ENCODE measurements at places on chromosomes 5 and 9. TPM values are rescaled to one million over a fixed set of nuclear protein-coding genes. Genes with fewer than 3 reads are reported as not detected.

- peak; percentile 75 for DNase-seq
These were observed 9.1 kb downstream of the PRDM6 start for GRCh38 chr5:123097871-123098735.

- no peak for DNase-seq
These were observed 641 bp downstream of the ATP6V1G1 start for GRCh38 chr9:114588210-114588609.

- no peak for DNase-seq
These were observed 246.4 kb downstream of the ACTL7B start for GRCh38 chr9:108609227-108609896.

DNA sequence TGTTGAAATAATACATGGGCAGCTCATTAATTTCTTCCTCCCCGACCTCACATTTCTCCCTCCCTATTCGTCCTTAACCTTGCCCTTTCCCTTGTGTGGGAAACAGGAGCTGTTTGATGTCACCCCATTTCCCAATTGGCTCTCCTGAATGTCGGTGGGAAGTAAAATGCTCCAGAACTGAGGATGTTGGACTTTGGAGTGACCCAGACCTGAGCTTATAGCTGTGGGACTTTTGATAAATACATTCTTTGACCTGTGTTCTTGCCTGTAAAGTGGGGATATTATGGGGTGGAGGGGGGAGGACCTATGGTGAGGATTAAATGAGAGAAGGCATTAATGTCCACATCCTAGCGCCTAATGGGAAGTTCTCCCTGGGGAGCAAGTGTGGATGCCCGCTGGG lies 91.3 kb downstream of the ZNF618 start:
- no peak for DNase-seq

- DNase-seq: no peak
These were observed 28.2 kb downstream of the HAVCR1 start for GRCh38 chr5:157030692-157031091.

DNA sequence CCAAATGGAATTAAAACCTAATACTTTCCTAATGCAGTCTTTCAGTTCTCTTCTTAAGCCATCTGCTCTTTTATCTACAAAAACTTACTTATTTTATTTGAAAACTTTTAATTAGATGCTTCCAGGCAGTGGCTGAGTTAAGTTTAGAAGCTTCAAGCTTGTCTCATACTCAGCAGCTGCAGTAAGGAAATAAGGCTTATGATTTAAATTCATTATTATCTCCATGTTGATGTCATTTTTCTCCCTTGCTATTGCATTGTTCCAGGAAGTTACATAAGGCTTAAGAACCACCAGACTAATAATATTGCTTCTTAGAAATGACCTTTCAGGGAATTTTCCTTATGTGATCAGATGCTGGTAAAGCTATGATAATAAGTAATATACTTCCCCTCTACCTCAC lies 119.6 kb downstream of the PPP2R2B start:
- no peak for DNase-seq

- no peak for DNase-seq
These were observed 1225.2 kb downstream of the PTPRD start for GRCh38 chr9:9387511-9388115.

- DNase-seq: no peak
These were observed 6.9 kb downstream of the PBX3 start for GRCh38 chr9:125754096-125754495.

DNA sequence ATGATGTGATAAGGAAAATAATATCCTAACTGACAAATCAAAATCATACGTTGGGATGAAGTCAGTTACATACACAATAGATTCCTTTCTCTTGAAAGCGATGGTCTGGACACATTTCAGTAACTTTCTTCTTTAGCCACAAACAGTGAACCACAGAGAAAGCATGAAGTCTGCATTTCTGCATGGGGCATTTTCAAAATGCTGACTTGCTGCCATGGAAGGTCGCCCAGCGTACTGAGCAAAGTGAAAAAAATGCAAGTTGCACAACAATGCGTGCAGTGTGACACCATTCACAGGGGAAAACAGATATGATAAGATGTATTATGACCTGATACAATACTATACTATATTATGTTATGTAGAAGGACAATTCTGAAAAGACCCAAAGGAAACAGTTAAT lies 146.3 kb downstream of the SNX18 start:
- no peak for DNase-seq

Gene ACTBL2
- total RNA-seq: not detected

Gene TMEM267
- 5.5 TPM for total RNA-seq

Gene SPINK4
- total RNA-seq: not detected

Gene CYLC2
- total RNA-seq: not detected

Gene PLAC8L1
- total RNA-seq: 0.44 TPM

Gene ISCA1
- total RNA-seq: 51.2 TPM

Gene CNTNAP3
- total RNA-seq: 9.9 TPM

Gene PCDHGA9
- 0.04 TPM for total RNA-seq

Data from H7 (cell line).